ENCODE measurements at places on chromosomes 13 and 19.

GRCh38 chr13:45103449-45103848 is 16.9 kb upstream of the GTF2F2 start:
- peak; percentile 38 for DNase-seq

- no peak for DNase-seq
Measured at GRCh38 chr13:75512253-75512652, 25.4 kb downstream of the COMMD6 start.

GRCh38 chr19:31709476-31709875 is 360.2 kb upstream of the TSHZ3 start:
- DNase-seq: no peak

DNA sequence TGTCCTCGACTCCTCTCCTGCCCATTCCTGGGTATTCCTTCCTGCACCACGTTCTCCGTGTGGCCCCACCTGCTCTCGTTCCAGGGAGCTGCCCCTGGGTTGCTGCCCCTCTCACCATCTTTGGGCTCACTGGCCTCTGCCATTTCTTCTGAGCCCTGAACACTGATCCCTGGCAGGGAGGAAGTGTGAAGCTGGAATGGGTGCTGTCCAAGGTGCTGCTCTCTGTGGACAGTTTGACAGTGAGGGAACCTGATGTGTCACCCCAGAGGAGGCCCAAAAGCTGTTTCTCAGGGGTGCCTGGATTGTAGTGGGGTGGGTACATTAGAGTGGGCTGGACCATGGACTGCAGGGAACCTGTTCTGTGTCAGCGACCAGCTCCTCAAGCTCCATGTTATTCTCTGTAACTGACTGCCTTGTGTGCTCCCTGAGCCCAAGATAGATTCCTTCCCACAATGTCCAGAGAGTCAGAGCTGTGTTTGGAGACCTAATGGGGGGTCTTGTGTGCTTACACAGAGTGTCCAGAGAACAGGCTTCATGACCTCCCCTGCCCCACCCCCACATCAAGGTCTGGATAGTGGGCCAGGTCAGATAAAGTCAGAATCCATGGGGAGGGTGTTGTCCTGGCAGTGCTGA is 7.2 kb upstream of the CEACAM8 start:
- peak; percentile 81 for DNase-seq

Measured in osteoblast (primary cell).